Ureter (tissue), 1 donor: ENCODE measurements at places on chromosomes 11 and 22. TPM values are rescaled to one million over a fixed set of nuclear protein-coding genes. Genes with fewer than 3 reads are reported as not detected.

The EMSY gene
- 26.9 TPM for total RNA-seq

The CRYBB3 gene
- not detected for total RNA-seq

The MEI1 gene
- 6.8 TPM for total RNA-seq

GRCh38 chr11:18379201-18379600 is 15.2 kb upstream of the LDHA start:
- DNase-seq: no peak

DNA sequence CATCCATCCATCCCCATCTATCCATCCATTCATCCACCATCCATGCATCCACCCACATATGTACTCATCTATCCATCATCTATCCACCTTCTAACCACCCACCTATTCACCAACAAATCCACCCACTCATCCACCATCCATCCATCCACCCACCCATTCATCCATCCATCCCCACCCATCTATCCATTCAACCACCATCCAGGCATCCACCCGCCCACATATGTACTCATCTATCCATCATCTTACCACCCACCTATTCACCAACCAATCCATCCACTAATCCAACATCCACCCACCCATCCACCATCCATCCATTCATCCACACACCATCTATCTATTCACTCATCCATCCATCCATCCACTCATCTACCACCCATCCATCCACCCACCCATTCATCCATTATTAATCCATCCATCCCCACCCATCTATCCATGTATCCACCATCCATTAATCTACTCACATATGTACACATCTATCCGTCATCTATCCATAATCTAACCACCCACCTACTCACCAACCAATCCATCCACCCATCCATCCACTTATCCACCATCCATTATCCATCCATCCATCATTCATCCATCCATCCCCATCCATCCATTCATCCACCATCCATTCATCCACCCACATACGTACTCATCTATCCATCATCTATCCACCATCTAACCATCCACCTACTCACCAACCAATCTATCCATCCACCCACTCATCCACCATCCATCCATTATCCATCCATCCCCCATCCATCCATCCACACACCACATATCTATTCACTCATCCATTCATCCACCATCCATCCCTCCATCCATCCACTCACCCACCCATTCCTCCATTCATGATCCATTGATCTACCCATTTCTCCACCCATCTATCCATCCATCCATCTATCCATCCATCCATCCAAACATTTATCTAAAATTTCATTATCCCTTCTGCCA is 940.0 kb downstream of the BRD1 start:
- DNase-seq: no peak

GRCh38 chr11:75576017-75576416 is 14.0 kb downstream of the SERPINH1 start:
- no peak for DNase-seq

DNA sequence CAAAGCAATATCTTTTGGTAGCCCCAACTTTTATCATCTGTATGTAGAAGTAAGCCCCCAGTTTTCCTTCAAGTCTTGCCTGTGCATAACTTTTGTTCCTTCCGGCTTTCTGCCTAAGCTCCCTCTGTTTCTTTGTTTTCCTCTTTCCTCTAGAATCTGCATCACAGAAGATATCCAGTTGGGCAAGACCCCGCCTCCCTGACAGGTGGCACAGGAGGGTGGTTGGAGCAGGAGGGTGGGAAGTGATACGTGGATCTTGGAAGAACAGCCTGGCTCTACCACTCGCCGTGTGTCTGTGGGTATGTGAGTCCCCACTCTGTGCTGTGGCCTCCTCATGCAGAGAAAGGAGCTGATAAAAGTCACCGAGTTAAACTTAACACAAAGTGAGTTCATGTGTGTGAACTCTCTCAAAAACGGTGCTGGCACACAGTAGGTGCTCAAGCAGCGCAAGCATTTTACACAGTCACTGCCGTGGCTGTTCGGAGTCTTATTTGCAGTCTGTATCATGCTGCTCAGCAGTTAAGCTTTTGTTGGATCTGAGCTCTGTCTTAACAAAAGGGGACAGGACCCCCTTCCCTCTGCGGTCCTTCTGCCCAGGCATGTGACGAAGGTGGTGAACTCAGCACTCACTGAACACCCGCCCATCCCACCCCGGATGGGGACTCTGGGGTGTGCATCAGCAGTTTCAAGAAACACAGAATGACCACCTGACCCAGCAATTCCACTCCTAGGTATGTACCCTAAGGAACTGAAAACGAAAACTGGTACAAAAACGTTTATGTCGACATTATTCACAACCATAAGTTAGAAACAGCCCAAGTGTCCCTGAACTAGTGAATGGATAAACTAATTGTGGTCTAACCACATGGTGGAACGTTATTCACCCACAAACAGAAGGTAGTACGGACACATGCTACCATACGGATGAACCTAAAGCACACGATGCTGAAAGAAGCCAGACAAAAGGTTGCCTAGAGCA is 249.1 kb downstream of the CTTN start:
- no peak for DNase-seq

DNA sequence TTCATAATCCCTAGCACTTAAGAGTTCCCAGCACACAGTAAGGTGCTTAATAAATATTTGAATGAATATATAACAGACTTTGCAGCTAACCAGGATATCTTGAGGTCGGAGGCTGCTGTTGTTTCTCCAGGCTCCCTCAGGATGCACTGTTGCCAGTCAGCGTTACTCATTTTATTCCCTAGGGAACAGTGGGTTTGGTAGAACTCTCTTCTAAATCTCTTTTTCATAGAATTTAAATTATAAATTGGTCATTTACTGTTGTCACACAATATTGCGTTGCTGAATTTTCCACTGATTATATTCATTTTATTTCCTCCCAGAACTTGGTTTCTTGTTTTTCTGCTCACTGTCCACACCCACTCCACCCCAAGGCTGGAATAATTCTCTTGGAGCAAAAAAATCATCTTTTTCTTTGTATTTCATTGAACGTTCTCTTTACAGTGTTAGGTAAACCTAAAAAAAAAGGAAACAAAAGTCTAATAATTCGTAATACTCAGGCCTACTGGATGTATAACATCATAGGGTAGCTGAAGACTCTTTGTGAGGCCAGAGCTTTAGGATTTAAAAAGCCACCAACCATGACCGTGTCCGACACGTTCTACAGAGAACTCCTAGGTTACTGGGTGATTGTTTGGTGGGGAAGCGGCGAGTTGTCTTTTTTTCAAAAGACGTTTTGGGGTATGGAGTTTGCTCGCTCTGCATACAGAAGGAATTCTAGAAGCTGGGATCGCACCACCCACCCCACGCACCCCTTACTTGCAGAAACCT is 766 bp upstream of the CAPRIN1 start:
- no peak for DNase-seq

DNA sequence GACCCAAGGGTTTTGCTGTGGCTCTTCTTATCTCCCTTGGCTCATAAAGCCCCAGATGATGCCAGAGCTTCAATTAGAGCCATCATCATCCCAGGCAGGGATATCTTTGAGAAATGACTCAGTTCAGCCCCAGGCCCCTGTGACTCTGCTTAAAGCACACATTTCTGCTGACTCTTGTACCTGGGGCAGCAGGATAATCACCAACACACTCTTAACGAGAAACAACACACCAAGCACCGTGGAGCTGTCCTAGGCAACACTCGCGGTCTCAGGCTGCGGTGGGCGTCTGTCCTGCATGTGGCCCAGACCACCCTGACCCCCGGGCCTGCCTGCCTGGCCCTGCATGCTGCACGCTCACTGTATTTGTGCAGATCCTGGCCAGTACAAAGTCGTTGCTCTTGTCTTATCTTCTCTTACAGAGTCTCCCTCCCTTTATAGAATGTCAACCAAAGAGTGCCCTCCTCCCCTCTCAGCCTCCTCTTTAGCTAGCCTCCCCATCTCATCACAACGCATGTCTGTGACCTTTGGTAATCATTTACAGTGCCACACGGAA is 114.2 kb upstream of the PARVA start:
- DNase-seq: no peak

DNA sequence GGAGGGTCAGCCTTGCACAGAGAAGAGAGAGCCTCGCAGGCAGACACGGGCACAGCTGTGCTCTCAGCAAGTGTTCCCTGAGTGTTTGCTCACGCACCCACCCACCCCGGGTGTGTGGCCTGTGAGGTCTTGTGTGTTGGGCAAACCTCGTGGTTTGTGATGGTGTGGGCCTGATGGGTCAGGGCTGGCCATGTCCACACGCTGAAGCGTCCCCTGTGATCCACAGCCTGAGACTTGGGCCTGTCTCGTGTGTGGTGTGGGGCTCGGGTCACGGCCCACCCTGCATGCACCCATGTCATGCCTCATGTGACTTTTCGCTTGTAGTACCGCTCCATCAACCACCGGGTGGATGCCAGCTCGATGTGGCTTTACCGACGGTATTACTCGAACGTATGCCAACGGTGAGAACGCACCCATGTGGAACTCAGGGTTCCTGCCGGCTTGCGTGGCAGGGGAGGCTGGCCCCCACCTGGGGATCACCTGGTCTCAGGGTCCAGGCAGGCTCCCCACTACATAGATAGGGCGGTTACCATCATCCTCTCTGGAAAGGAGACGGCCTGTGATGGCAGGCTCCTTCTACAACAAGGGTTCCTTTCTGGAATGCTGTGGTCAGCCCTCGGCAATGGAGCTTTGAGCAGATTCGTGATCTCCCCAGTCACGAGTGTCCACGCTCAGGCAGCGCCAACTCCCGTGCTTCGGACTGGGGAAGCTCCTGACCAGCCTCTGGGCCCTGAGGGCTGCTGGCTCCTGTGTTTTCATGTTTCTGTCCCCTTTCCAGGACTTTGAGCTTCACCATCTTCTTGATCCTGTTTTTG is 5.9 kb downstream of the TPCN2 start:
- DNase-seq: no peak

DNA sequence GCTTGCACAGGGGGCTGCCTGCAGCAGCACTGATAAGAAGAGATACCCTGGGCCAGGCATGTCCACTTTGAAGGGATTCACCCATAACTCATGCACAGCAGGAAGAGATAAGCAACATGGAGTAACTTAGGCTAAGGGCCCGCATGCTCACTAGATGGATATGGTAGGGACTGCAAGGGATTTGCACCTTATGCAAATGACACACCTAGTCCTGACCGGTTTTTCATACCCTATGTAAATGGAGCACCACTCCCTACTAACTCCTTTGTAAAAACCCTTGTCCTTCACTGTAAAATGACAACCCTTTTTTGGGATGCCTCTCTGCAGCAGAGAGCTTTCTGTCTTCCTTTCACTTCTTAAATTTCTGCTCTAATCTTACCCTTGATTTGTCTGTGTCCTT is 658.9 kb upstream of the CCDC179 start:
- DNase-seq: no peak

DNA sequence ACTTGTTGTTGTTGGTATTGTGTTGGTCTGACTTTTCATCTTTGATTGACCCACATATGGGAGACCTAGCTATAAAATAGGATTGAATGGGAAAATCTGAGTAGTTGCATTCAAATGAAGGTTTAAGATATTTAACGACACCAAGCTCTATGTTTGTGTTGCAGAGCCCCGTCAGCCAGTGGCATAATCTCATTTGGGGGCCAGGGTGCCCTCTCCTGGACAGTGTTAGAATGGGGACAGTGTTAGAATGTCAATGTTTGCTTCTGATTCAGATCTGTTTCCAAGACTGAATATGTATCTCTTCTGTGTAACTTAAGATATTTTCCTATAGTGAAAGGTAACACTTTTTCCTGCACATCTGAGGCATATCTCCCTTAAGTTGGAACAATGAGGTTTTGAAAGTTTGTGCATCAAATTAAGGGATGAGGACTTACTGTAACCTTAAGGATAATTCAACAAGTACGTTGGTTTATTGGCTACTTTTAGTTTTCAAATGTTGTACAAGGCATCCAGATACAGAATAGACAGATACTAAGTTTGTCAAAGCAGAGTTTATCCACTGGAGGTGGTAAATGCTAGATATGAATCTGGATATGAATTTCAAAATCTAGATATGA is 5.3 kb upstream of the OR52M1 start:
- DNase-seq: peak; percentile 53

DNA sequence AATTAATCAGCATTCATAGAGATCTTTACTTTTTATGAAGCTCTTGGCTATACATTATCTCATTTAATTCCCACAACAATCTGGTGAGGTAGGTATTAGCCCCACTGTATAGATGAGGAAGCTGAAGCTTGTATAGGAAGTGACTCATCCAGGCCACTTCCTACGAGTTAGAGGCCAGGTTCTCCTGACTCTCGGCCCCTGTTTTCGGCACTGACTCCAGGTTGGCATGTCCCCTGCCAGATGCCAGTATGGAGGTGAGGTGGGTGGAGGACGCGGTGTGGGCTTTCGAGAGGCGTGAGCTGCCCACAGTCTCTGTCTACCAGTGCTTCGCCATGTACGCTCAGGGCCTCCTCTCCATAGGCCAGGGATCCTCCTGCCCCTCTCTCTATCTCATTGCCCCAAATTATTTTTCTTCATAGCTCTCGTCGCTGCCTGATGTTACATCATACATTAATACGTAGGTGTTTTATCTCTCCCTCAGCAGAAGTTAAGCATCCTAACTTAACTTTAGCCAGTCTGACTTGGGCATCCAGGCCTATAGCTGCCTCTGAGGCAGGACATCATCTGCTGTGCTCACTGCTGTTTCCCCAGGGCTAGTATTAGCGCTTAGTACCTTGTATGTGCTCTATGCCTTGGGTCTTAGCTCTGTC is 9.0 kb downstream of the DGAT2 start:
- DNase-seq: no peak

DNA sequence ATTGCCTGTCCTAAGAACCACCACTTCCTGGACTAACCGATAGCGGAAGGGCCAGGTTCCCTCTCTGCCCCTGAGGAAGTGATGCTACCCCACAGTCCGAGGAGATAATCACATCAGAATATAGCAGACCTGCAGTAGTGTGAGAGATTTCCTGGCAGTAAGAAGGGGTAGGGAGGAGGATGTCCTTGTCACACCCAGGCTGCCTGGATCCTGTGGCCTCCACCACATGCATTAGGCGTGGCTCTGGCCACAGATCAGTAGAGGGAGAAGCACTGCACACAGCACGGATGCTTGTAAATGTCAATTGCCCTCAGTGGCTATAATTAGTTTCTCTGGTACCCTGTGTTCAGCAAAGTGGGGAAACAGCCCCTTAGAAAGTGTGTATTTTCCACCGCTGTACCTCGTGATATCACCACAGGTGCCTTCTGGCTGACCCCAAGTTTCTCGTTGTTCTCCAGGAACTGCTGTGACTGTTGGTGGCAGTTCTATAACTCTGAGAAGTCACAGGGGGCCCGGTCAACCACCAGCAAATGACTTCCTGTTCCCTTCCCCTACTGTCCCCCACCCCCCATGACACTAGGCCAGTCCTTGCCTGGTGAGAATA is 61.8 kb downstream of the UBASH3B start:
- no peak for DNase-seq

DNA sequence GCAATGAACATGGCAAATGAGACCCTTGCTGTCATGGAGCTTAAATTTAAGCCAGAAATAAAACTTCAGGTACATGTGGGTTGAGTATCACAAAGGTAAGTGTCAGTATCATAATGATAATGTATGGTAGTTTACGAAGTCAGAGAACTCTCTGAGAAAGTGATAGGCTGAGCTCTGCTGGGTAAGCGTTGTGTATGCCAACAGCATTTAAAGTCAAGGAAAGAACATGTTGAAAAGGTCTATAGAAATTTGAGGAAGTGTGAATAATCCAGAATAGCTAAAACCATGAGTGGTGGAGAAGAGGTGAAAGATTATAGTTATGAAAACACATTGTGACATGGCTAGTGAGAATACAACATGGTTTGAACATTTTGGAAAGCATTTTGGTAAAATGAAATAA is 17.4 kb upstream of the CTSC start:
- DNase-seq: no peak

- DNase-seq: no peak
These were observed at the start of gene GRIA4 for GRCh38 chr11:105609832-105610781. Gene GRIA4, plus strand, starts transcription at chr11:105610073. Its CDS starts 925 bp downstream, at chr11:105610998.

- peak; percentile 45 for DNase-seq
These were observed 1.7 kb downstream of the QSER1 start for GRCh38 chr11:32894149-32894827.
